ENCODE measurements at places on chromosomes 4 and X. TPM values are rescaled to one million over a fixed set of nuclear protein-coding genes. Genes with fewer than 3 reads are reported as not detected.

- DNase-seq, result no peak
Measured at GRCh38 chr4:78459327-78459726, 92.2 kb upstream of the ANXA3 start.

GRCh38 chr4:184812651-184813181 is 13.1 kb downstream of the ACSL1 start:
- DNase-seq, result no peak

Gene KLHL4
- total RNA-seq, result 0.78 TPM

GRCh38 chrX:31715675-31716074 is 643.8 kb upstream of the FTHL17 start:
- DNase-seq, result no peak

- DNase-seq, result no peak
Measured at GRCh38 chrX:135006187-135006586, 15.4 kb downstream of the SMIM10 start.

GRCh38 chr4:7818399-7818911 is 121.2 kb downstream of the AFAP1 start:
- no peak for DNase-seq

DNA sequence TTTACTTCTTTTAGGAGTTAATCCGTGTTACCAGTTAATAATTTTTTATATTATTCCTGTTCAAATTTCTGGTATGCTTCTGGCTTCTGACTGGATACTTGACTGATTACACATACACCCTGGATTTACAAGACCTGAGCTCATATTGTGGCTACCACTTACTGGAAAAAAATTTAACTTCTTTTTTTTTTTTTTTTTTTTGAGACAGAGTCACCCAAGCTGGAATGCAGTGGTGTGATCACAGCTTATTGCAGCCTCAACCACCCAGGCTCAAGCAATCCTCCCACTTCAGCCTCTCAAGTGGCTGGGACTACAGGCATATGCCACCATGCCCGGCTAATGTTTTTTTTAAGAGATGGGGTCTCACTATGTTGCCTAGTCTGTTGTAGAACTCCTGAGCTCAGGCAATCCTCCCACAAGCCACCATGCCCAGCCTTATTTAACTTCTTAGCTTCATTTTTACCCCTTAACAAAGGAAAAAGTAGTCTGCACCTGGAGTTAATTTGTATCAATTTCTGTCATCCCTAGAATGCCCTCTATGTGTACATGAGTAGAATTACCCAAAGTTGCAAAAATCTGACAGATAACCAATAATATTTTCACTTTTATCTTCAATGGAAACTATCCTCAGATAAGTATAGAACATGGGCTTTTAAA is 50.3 kb downstream of the TMEM165 start:
- no peak for DNase-seq

Gene CT83
- not detected for total RNA-seq

Gene SPANXN3
- not detected for total RNA-seq

DNA sequence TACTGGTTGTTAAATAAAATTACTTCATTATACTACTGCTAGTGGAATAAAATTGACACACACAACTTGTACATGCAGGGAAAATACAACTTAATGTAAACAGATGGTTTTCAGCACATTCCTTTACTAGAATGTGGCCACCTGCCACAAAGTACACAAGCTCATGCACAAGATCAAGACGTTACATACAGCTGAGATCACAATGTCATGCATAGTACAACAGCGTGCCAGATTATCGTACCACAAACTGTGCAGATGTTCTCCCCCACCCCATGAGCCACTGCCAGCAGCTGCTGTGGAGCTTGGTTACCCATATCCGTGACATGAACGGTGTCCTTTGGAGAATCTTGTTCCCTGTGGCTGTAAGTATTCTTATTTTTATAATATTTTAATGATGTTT is 27.7 kb downstream of the FBXO8 start:
- no peak for DNase-seq

DNA sequence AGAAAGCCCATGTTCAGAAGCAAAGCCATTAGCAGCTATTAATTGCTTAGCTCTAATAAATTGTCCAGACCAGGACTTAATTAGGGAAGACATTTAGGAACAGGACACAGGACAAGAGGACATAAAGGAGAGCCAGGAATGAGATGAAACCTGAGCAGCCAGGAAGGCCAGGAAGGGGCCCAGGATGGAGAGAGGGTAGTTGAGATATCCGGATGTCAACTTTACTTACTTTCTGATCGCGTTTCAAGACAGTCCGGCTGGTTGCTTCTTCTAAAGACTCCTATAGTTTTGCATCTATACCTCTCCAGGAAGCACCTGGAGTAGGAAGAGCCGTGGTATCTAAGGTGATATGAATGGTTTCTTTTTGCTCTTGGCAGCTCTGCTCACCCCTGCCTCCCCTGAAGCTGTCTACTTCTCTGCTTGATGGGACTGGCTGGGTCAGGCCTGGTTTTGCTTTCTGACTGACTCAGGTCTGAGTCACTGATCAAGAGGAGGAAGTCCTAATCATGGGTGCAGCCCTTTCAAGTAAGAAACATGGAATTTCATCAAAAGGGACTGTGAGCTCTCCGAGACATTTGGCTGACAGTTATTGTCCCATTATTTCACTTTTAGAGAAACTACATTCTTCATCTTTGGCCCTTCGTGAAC is 733.3 kb downstream of the RPA4 start:
- no peak for DNase-seq

DNA sequence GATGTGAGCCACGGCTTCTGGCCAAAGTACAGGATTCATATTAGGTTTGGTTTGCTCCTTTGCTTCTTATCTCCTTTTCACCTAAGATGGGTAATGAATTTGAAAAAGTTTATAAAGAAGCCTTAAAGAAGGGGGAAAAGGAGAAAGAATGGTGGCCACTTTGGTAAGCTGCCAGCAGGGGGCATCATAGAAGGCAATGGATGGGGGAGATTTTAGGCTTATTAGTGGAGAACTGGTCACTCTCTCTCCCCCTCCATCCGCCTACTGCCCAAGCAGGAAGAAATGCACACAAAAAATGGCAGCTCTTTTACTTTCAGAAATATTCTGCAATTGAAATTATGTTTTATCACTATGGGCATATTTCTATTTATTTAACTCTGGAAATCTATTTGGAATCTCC is 32.0 kb downstream of the SPARCL1 start:
- no peak for DNase-seq

GRCh38 chr4:42817913-42818312 is 74.6 kb upstream of the GRXCR1 start:
- no peak for DNase-seq

DNA sequence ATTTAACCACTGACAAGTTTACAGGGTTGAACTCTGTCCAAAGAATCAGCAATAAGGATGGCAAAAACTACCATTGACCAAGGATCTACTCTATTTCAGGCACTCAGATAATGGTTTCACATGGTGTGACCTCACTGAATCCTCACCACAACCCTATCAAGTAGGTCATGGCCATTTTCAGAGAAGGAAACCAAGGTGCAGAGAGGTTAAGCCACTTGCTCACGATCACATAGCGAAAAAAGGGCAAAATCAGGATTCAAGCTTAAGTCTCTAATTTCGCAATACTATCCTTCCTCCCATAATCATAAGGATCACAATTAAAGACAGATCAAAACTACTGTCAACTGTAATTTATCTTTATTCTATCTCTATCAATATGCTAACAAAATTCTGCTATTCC is 191.0 kb upstream of the AFF2 start:
- no peak for DNase-seq

- no peak for DNase-seq
Measured at GRCh38 chr4:123701131-123701575, 304.6 kb downstream of the SPRY1 start.

- no peak for DNase-seq
Measured at GRCh38 chr4:1260418-1261106, 11.6 kb upstream of the CTBP1 start.

Gene NPY1R
- 8.4 TPM for total RNA-seq

Gene TRAM1L1
- 6.3 TPM for total RNA-seq

GRCh38 chr4:35966566-35966965 is 277.7 kb downstream of the ARAP2 start:
- no peak for DNase-seq

Gene OCIAD1
- total RNA-seq, result 98.4 TPM

Gene SERPINA7
- not detected for total RNA-seq
